Common myeloid progenitor, CD34-positive (primary cell): ENCODE measurements at places on chromosomes 12 and 14.
A peak's percentile ranks its signal among the peaks of the same experiment; 100 is the strongest.

DNA sequence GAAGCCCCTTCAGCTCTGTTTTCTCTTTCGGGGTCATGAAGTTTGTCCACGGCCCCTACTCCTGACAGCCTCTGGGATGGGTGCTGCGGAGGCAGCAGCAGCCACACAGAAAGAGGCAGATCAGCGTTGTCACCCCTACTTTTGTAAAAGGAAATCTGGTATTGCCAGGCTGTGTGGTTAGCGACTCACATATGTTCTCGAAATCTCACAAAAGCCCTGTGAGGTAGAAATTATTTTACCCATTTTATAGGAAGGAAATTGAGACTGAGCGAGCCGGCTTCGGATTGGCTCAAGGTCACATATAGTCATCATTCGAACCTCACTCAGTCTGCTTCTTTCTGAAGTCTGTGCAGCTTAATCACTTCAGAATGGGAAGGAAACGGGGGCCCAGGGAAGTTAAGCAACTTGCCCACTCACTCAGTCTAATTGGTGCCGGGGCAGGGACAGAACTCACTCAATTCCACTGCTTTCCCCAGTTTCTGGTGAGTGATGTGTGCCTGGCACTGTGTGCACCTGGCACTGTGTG, 1.1 kb upstream of the CKAP4 start:
- peak overlapping the region; percentile 58 for H3K27ac ChIP-seq
- no peak overlapping the region for H3K4me3 ChIP-seq
- peaks cover 3% of the 10 kb centered on the region for H3K4me1 ChIP-seq

DNA sequence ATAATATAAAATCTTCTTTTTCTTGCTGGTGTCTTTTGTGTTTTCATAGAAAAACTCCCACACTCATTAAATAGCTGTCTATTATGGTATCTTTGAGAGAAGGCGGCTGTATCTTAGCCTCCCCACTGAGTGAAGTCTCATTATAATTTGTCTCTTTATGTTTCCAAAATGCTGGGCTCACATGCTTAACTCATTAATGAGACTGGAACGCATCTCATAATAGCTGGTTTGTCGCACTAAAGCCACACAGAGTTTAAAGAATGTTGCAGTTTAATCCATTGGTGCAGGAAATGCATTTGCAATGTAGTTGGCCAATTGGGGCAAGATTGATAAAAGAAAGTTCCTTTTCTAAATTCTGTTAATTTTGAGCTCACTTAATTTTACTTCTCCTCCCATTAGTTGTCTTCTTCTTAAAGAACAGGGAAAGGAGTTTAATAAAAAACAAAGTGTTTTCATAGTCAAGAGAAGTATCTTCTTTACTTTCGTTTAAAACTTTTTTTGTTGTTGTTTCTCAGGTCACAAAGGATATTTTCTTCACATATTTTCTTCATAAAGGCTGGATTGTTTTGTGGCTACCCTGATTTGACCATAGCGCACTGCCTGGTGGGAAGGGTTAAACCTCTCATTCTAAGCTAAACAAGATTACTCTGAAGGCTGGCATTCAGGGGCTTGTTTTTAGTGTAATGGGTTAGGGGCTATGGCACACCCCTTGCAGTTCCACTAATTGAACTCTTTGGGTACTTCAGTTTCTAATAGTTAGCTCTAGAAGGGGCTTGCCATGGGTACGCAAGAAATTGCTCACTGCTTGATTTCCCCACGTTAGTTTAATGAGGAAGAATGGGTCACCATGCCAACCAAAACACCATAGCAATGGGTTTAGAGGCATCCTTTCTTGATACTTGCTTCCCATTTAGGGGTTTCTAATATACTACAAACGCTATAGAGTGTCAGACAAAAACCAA, 197.0 kb downstream of the TMTC2 start:
- H3K27ac ChIP-seq, result no peak overlapping the region
- DNase-seq, result no peak
- H3K4me3 ChIP-seq, result no peak overlapping the region

GRCh38 chr12:131122631-131123030, 168.9 kb downstream of the ADGRD1 start:
- H3K27ac ChIP-seq, result no peak overlapping the region
- no peak overlapping the region for H3K4me3 ChIP-seq
- no peak for DNase-seq
- no peaks in the 10 kb centered on the region for H3K27me3 ChIP-seq
- H3K36me3 ChIP-seq, result no peaks in the 10 kb centered on the region
- H3K4me1 ChIP-seq, result no peaks in the 10 kb centered on the region

DNA sequence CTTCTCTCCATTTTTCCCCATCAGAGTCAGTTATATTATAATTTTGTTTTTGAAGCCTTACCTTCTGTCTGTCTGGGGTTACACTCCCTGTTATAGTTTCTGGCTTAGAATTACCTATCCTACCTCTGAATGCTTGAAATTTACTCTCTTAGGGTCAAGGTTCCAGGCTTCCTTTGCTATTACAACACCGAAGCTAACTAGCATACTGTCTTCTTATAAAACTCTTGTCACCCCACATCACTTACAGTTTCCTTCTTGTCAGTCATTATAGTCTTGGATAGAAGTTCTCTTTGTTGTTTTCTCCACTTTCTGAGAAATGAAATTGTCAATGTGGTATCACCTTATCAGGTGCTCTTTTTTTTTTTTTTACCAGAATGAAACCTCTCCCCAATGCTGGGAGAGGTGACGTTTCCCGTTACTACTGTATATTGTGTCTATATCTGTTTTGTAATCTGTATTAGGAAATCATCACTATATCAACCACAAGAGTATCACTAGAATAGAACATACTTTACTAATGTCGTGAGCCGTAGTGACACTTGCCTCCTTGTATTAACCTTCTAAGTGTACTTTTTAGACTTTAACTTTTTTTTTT, 69.2 kb upstream of the PSMA6 start:
- no peak overlapping the region for H3K27ac ChIP-seq
- DNase-seq, result no peak
- H3K4me3 ChIP-seq, result no peak overlapping the region
- H3K27me3 ChIP-seq, result no peaks in the 10 kb centered on the region

- H3K4me3 ChIP-seq, result no peak overlapping the region
- no peak overlapping the region for H3K27ac ChIP-seq
- no peaks in the 10 kb centered on the region for H3K36me3 ChIP-seq
- H3K27me3 ChIP-seq, result no peaks in the 10 kb centered on the region
These were observed 157.6 kb upstream of the PDE3A start for GRCh38 chr12:20210621-20211215.

GRCh38 chr14:102525219-102525928, 15.8 kb upstream of the ANKRD9 start:
- H3K4me1 ChIP-seq, result peaks cover 21% of the 10 kb centered on the region
- DNase-seq, result peak; percentile 45
- H3K27me3 ChIP-seq, result no peaks in the 10 kb centered on the region
- H3K4me3 ChIP-seq, result peak overlapping the region; percentile 76
